ENCODE measurements at places on chromosomes 4 and X.

DNA sequence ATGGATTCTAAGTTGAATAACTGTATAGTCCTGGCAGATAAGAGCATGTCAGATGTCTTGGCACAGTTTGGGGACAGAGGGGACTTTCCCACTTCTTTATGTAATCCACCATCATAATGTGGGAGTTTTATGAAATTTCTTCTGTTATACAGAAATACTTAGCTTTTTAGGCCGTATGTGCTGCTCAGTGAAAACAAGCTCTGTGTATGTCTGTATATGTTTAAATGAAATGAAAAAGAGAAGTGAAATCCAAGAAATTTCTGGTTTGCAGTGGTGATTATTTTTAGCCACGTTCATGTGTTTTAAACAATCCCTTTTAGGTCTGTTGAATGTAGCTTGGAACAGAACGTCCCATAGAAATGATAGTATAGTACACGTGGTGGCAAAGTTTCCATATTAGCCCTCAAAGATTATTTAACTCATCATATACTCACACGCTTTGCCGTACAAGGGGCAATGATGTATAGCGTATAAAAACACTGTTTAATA, 41.0 kb downstream of the GAB1 start:
- no peak for DNase-seq

DNA sequence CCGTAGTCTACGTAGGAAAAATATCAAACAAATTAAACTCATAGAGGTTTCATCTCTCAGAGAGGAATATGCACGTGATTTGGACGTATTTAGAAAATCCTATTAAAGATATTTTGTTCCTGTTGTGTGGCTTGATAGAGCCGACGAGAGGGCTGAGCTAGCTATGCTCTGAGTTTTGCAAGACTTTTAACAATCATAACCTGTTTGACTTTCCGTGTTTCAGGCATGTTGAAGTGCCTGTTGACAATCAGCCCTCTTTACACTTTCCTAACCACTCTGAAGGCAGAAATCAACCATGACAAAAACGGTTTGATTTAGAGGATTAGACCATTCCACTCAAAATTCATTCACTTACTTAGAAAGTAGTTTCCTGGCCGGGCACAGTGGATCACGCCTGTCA, 297.3 kb downstream of the ASMT start:
- DNase-seq: no peak

DNA sequence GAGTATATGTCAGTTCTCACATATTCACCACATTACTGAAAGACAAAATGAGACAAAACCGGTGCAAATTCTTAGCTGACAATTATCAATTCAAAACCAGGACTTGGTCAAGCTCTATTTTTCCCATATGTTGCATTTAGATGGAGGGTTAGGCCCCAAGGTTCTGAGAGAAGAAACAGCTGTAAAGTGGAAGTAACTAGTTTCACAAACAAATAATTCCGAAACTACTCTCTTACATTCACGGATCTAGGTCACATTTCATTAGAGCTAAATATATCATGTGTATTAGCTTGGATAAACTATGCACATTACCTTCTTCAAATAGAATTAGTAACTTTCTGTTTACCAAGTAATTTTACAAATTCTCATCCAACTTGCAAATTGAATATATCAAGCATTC, 3.7 kb upstream of the GABRA2 start:
- no peak for DNase-seq

- peak; percentile 10 for DNase-seq
These were observed 68.8 kb downstream of the ATXN3L start for GRCh38 chrX:13250826-13251580.

- DNase-seq: no peak
These were observed 251.7 kb upstream of the MAD2L1 start for GRCh38 chr4:120318196-120318846.

- no peak for DNase-seq
These were observed 38.7 kb downstream of the CPEB2 start for GRCh38 chr4:15040916-15041463.

- no peak for DNase-seq
These were observed 739.3 kb upstream of the NDST4 start for GRCh38 chr4:115852767-115853091.

- no peak for DNase-seq
These were observed 69.9 kb downstream of the AMELX start for GRCh38 chrX:11363069-11363594.

GRCh38 chrX:49058794-49059193, at the start of gene CCDC120:
Gene CCDC120 (plus strand): TSS chrX:49058999. CDS start chrX:49062042, 3,043 bp downstream.
- DNase-seq: no peak

DNA sequence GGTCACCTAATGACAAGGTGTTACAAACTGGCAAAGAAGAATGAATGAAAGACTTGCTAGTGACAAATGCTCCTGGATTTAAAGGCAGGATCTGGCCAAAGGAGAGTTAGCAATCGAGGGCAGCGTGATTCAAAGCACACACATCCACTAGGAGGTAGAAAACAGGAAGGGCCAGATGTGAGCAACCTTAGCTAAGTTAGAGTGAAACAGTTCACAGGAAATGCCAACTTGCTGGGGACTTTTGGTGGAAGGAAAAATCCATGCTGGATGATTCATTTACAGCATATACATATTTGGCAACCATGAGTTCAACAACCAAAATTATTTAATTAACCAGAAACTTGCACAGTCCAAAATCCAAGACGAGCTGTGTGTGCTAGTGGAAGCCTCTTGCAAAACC, 276.9 kb downstream of the PTTG2 start:
- peak; percentile 78 for DNase-seq

GRCh38 chr4:124265701-124266100, 446.8 kb downstream of the ANKRD50 start:
- DNase-seq: no peak

GRCh38 chr4:106365613-106366012, 3.0 kb downstream of the GIMD1 start:
- DNase-seq: peak; percentile 93

DNA sequence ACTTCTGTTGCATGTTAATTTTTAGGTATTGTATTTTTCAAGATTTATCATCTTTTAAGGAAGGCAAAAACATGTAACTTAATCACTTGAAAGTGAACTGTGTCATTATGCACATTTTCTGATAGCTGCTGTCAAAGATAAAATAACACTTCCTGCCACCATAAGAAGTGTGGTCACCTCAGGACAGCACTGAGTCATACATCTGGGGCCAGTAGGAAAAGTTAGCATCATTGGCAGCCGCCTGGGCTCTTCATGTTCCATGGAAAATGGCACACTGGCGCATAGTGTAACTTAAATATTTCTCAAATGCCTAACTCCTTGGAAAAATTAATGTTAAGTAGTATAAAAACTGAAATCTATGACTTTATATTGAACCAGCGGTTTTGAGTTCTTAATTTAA, 24.2 kb downstream of the CNKSR2 start:
- peak; percentile 34 for DNase-seq

DNA sequence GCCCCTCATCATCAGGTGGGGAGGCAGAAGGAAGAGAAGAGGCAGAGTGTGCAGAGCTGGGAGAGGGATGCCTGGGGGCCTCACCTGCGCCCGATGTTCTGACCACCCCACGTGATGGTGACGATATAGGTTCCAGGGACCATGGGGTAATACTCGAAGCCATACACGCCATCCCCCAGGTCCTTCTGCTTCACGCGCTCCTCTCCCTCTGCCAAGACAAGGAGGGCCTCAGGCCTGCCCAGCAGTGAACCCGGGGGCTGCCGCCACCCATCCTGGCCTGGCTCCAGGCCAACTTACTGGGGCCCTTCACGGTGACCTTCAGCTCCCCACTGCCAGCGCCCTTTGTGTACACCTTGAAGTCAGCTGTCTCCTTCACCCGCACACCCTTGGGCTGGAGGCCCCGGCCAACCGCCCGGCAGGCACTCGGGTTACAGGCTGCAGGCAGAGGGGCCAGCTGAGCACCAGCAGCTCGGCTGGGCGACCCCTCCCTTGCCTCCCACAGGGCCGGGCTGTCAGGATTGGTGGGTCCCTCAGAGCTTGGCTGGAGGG, 9.3 kb downstream of the FLNA start:
- DNase-seq: no peak

GRCh38 chrX:105464618-105465017, 244.1 kb upstream of the TEX13A start:
- no peak for DNase-seq

DNA sequence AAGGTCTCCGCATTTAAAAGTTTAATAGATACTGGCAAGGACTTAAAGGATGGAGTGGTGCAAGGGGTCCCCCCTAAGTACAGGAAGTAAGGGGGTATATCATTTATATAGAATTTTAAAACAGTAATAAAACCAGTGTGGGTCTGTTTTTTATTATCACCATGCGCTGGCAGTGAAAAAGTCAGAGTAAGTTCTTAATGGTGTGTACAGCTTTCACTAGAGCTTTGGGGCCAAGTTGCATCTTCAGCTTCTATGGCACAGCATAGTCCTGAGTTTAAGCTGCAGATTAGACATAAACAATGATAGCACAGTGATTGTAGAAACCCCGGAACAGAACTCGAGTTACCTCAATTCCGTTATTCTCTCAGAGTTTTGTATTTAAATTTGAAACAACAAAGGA, 27.6 kb downstream of the RHOH start:
- no peak for DNase-seq

DNA sequence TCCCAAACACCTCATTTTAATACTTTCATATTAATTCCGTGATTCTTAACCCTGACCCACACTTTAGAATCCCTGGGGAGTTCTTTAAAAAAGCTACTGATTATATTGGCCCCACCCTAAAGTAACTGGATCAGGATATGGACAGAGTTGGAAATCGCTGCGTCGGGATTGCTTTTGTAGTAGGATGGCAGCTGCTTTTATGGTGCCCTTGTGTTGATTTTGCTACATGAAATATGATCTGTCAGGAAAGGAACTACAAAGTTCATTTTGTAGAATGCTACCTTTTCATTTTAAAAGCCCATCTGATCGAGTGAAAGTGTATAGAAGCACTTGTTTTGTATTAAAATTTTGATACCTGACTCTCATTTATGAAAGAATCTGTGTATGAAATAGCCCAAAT, 43.6 kb downstream of the TMEM131L start:
- DNase-seq: no peak

GRCh38 chrX:39765327-39765726, 332.4 kb downstream of the BCOR start:
- no peak for DNase-seq

DNA sequence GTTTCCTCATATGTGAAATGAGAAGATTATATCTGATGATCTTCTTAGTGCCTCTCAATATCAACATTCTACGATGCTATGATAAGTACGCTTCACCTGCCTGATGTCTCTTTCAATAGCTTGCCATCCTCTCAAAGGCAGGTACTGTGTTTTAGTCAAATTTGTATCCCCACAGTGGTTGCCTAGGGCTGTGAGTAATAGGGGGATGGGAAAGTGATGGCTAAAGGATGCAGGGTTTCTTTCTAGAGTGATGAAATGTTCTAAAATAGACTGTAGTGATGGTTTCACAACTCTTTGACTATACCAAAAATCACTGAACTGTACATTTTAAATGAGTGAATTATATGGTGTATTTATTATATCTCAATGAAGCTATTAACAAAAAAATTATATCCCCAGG, 142.8 kb downstream of the HS6ST2 start:
- no peak for DNase-seq

GRCh38 chr4:31662951-31663350, 942.8 kb downstream of the PCDH7 start:
- no peak for DNase-seq

- DNase-seq: no peak
These were observed 263.6 kb downstream of the PTTG2 start for GRCh38 chr4:38223782-38224236.

- no peak for DNase-seq
These were observed 167.7 kb downstream of the DCAF12L2 start for GRCh38 chrX:125998432-125998831.

DNA sequence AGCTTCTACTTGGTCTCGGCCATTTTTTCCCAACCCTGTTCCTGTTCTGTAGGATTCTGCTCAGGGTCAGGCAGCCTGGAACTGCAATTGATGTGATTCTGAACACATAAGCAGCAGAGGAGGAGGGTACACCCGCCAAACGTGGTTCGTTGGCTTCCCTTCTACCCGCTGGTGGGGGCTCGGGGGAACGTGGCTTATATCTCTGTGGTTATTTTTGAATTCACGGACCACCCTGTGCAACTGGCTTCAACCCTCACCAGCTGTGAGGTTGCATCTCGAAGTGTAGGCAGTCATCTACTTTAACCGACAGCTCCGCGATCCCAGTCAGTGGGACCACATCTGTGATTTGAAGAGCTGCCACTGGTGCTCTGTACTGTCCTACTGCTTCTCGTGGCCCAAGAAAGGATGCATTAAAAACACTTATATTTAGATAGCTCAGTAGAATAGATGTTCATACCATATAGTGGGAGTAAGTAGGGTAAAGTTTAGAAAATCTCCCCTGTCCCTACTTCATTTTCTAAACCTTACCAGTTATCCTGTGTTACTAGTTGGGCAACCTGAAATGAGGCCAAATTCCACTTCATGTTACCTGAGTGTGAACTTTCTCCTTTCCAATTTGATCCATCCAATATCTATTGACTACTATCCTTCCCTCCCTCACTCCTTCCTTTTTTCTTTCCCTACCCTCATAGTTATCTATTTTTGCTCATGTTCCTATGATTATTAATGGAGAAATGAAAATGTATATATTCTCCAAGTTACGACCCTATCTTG, 80.4 kb upstream of the BCOR start:
- DNase-seq: no peak

DNA sequence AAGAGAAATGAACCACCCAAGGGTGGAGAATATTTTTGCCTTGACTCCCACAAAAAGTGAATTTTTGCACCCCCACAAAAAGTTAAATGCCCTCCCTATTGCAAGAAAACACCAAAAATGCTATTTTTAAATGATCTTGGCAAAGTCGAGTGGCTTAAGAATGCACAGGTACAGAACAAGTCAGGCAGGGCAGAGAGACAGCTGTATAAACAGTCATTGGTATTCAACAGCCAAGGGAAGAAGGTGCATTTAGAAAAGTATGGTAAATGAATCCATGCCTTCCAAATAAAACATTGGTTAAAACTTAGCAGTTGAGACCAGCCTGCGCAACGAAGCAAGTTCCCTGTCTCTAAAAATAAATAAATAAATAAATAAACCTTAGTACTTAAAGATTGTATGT, 169.3 kb downstream of the CHIC2 start:
- DNase-seq: no peak

GRCh38 chr4:78038704-78039103, 18.4 kb upstream of the FRAS1 start:
- no peak for DNase-seq

GRCh38 chr4:37132351-37132974, 112.1 kb upstream of the NWD2 start:
- no peak for DNase-seq

DNA sequence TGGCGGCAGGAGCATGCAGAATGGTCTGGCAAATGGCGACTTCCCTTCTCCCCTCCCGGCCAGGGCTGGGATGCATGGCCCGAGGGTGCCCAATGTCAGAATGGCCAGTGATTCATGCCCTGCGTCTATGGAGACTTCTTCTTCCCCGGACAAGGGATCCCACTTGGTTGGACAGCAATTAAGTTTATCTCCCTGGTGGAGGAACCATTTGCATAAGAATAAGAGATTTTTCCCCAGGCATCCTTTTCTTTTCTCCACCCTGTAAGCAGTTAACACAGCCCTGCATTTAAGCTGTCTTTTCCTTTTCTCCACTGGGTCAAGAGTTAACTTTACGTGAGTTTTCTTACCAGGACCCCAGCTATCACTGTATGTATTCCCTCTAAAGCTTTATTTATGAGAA, 856.6 kb downstream of the GLUD2 start:
- DNase-seq: no peak

Measured in ELR (cell line).